ENCODE measurements at places on chromosomes 3 and 15.

- no peak for DNase-seq
Observed at GRCh38 chr3:133928903-133929607, 33.4 kb upstream of the RAB6B start.

DNA sequence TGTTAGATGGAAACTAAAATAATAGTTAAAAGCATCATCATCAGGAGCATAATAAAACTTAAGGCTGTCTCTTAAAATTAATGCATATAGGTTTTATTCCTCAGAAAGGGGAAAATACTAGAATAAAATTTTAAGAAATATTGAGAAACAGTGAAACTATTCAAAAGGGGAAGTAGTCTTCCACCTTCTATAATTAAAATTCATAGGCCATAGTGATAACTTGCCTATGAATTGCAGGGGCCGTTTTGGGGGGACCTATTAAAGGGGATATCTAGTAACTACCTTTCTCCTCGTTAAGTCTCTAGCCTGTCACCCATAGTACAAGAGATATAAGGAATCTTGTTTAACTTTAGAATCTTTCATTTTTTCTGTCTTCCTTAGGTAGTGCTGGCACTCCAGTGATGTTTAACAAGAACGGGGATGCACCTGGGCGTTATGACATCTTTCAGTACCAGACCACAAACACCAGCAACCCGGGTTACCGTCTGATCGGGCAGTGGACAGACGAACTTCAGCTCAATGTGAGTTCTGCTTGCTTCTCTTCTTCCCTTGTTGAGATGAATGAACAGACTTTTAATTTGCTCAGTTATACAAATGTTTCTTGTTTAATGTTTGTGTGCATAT lies 600.4 kb downstream of the GRM7 start:
- DNase-seq = no peak

DNA sequence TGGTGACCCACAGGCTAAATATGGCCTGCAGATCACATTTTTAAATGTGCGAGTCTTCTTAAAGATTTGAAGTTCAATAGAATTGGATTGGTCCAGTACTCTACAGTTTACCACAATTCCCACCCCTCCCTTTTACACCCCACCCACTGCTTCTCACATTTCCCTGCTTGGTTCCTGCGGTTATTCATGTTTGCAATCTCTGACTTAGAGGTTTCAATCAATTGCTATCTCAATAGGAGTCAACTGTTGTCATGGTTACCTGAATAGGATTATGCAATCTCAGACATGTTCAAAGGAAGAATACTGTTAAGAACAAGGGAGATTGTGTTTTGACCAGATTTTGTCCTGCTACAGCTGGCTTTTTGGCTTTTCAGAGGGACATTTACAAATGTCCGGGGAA lies 4.9 kb upstream of the C3orf49 start:
- no peak for DNase-seq

DNA sequence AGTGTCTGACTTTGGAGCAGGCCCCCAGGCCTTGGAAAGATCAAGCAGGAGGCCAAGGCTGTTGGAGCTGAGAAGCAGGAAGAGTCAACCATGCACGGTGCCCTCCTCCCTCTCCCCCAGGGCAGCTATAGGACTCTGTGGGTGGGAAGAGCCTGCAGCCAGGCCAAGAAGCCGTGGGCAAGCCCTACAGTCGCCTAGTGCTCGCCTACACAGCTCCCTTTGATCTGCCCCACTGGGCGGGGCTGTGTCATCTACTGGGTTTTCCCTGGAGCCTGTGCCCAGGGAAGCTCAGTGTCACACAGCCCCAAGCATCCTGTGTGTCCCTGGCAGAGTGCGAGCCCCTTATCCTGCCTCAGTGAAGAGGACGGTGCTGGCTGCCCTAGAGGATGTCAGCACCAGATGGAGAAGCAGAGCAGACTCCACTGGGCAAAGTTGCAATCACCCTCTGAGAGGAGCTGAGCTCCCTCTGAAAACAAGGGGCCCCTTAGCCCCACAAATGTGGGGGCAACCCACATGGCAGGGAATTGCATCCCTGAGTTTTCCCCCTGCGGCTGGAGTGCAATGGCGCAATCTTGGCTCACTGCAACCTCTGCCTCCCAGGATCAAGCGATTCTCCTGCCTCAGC lies 72.2 kb downstream of the KLF13 start:
- no peak for DNase-seq

- DNase-seq = no peak
Observed at GRCh38 chr3:144381607-144382006, 410.0 kb downstream of the DIPK2A start.

All from head of caudate nucleus (tissue), 42 donors.